ENCODE measurements at places on chromosomes 7 and 10.

- no peak for DNase-seq
Measured at GRCh38 chr7:127848241-127848640, 183.0 kb downstream of the LRRC4 start.

DNA sequence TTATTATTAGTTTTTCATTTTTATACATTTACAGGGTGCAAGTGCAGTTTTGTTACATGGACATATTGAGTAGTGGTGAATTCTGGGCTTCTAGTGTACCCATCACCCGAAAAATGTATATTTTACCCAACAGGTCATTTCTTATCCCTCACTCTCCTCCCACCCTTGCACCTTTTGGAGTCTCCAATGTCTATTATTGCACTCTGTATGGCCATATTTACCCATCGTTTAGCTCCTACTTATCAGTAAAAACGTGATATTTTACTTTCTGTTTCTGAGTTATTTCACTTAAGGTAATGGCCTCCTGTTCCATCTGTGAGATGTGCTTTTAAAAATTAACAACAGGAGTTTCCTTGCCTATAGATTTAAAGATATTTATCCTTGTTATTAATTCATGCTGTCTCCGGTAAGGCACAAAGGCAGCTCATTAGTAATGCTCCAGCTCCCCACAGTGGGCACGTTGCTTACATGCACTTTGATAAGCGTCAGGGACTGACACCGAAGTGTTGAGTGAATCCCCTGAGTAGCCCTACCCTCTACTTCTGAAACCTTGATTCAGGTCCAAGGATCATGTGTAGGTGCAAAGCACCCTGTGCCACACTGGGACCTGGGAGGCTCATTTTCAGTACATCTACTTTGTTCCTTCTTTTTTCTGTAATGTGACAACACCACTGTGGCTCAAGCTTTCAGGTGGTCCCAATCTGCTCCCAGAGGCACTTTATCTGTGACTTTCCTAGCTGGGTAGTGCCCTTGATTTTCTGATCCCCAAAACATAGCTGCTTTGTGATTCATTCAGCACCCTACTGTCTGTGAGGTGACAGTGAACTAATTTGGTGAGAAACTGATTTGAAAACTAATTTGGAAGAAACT, 27.3 kb downstream of the HYAL4 start:
- peak; percentile 43 for DNase-seq

DNA sequence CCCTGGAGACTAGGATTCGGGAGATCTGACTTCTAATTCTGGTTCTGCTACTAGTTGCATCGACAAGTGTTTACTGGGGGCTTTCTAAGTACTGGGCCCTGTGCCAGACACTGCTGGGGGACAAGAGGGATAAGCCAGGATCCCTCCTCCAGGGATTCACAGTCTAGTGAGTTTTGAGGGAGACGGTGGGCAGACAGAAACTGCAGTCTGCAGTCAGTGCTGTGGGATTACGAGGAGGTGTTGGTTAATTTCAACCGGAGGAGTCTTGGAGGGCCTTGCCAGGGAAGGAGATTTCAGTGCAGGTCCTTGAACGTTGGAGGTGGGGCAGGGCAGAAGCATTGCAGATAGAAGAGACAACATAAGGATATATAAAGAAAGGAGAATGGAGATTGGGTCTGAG, 3.5 kb upstream of the KCNH2 start:
- DNase-seq = no peak

- no peak for DNase-seq
Measured at GRCh38 chr7:30926313-30926712, 14.7 kb downstream of the AQP1 start.

- DNase-seq = no peak
Measured at GRCh38 chr7:101494602-101495329, 132.1 kb downstream of the COL26A1 start.

Data from pons (tissue), 1 donor.